ENCODE measurements at places on chromosomes 13 and 19.

- no peak for DNase-seq
These were observed 22.5 kb downstream of the TMEM255B start for GRCh38 chr13:113781571-113781970.

DNA sequence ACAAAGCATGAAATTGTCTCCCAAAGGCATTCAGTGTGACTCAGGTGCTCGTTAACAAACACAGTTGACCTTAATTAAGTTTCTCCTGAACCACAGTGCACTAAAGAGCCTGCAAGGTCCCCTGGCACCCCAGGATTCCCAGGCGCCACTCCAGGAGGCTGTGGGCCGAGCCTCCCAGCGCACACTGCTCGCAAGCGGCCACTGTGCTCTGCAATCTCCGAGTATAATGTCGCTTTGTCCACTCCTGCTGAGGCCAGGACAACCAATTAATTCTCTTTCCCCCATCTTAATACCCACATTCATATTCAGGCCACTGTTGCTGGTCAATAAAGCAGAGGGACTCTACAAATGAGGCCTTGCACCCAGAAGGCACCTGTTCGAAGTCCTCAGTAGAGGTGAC lies 8.8 kb downstream of the RAB20 start:
- no peak for DNase-seq

DNA sequence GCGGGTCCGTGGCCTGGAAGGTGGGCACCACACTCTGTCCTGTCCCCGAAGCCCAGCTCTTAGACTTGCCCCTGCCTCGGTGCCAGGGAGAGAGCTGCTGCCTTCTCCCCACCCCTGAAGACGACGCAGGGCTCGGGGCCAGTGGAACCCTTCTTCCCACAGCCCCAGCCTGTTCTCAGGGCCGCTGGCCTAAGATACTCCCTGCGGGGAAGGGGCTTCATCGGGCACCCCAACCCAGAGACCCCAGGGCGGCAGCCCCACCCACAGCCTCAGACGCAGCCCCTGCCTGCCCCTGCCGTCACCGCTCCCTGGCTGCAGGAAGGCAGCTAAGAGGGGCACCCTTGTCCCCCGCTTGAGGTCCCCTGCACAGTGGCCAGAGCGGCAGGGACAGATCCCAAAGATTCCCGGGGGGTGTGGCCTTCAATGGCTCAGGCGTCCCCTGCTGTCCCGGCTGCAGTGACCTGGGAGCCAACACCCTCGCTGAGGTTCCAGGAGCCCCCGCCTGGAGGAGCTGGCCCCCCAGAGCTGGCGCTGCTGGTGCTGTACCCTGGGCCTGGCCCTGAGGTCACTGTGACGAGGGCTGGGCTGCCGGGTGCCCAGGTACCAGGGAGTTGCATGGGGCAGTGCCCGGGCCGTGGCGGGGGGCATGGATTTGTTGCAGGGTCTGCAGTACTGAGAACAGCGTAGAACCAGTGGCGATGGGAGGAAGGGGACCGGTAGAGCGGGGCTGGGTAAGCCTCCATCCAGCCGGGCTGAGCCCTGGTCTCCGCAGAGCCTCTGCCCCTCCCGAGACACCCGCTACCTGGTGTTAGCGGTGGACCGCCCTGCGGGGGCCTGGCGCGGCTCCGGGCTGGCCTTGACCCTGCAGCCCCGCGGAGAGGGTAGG lies 1.0 kb downstream of the AMH start:
- DNase-seq = no peak

DNA sequence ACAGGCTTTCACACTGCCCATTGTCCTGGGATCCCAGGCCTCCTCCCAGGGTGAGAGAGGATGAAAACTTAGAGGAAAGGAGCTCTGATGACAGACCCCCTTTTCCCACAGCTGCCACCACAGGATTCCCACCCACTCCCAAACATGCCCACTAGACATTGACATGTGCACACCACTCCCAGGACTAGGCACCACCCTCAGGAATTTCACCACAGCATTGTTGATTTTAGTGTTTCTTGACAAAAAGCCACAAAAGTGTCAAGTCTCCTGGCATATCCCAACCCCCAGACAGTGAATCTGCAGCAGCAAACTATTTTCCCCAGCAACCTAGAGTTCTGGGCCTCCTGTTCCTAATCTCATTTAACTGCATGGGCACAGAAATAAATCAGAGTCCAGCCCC lies 10.1 kb downstream of the ZNF714 start:
- DNase-seq = peak; percentile 33

- DNase-seq = no peak
These were observed 38.6 kb upstream of the SEMA6B start for GRCh38 chr19:4597975-4598671.

GRCh38 chr19:41911889-41912731 lies 16.1 kb downstream of the ERFL start:
- no peak for DNase-seq

- DNase-seq = no peak
These were observed 193.6 kb downstream of the COL4A1 start for GRCh38 chr13:110113284-110113764.

DNA sequence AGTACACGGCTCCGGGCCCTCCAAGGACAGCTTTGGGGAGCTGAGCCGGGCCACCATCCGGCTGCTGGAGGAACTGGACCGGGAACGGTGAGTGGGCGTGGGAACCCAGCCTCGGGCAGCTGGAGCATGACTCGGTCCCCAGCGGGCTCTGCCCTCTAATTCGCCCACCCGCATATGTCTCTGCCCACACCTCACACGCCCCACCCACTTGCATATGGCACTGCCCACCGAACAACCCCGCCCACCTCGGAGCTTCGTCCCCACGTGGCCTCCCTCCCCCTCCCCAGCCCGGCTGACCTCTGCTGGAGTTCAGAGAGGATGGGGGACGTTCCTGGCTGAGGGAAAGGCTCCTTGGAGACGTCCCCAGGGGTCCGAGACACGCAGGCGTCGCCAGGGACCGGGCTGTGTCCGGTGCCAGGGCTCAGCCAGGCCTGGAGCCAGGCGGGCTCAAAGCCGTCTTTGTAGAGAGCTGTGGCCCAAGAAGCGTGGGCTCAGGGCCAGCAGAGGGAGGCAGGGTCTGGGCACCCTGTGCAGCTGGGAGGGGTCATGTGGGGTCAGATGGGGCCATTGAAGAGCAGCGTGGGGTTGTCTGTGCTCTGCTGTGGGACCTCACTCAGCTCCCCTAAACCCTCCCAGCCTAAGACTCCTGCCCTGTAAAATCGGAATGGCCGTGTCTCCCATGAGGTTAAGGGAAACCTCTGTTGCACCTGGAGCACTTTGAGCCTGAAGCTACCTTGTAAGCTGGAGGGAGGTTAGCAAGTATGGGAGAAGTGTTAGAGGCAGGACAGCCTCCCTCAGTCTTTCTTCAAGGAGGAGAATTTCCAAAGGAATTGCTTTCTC lies 3.8 kb downstream of the APC2 start:
- no peak for DNase-seq

DNA sequence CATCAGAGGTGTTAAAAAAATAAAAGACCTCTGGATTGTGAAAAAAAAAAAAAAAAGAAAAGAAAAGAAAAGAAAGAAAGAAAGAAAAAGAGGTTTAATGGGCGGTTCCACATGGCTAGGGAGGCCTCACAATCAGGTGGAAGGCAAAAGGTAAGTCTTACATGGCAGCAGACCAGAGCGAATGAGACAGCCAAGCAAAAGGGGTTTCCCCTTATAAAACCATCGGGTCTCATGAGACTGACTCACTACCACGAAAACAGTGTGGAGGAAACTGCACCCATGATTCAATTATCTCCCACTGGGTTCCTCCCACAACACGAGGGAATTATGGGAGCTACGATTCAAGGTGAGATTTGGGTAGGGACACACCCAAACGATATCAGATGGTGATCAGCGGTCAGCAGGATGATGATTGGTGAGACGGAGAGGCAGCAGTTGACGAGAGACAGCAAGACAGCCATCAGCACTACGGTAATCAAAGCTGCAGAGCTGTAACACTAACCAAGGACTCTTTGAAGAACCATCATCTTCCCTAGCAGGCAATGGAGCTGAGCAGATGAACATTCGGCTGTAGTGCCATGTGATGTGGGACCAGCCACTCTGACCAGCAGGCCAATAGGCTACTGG lies 3.9 kb upstream of the CD209 start:
- no peak for DNase-seq

DNA sequence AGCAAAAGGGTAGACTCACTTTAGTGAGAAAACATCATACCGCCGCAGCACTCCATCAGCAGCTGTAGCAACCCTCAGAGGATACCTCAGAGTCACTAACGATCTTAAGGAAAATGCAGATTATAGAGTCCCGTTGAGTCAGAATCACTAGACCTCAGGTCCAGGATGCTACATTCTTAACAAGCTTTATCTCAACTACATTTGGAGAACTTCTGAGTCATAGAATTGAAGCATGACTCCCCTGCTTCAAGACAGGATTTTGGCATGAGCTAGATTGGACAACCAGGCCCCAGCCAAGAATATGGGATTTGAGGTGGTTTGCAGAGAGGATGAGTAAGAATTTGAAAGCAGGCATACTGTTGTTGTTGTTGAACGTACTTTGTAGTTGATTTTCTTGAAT lies 118.9 kb upstream of the UBL3 start:
- DNase-seq = peak; percentile 14

- no peak for DNase-seq
These were observed 98.8 kb downstream of the ING1 start for GRCh38 chr13:110812121-110812868.

DNA sequence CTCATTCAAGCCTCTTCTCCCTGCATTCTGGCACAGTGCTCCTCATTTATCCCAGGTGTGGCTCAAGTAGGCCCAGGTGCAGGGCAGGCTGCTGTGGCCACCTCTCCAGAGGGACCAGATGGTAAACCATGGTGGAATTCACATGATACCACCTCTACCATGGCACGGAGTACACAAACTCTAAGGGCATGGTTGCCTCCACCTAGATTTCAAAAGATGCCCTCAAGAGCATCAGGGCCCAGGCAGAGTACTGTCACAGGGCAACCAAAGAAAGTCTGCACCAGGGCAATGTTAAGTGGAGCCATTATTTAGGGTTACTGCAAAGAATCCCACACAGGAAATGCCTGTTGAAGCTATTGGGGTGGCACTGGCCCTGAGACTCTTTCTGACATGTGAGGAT lies 647.1 kb upstream of the MIR17HG start:
- no peak for DNase-seq

DNA sequence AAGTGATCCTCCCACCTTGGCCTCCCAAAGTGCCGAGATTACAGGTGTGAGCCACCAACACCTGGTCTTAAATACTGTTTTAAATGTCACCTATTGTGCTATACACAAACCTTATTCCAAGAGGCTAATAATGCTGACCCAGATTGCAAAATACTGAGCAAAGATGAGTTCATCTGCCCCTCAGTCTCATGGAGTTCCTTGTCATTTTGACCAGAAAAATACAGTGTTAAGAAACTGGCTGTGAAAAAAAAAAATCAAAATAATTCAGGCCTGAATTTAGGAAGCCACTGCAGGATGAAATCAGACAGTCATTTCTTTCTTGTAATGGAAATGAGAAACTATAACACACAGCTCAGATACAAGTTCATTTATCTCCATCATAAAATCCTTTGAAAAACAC lies 59.9 kb downstream of the TBC1D4 start:
- no peak for DNase-seq

- DNase-seq = no peak
These were observed 29.3 kb upstream of the SPACA7 start for GRCh38 chr13:112346899-112347229.

GRCh38 chr19:40464059-40465024 lies 1.2 kb downstream of the BLVRB start:
- DNase-seq = peak; percentile 87

GRCh38 chr13:100734194-100734720 lies 59.7 kb upstream of the TMTC4 start:
- DNase-seq = no peak

DNA sequence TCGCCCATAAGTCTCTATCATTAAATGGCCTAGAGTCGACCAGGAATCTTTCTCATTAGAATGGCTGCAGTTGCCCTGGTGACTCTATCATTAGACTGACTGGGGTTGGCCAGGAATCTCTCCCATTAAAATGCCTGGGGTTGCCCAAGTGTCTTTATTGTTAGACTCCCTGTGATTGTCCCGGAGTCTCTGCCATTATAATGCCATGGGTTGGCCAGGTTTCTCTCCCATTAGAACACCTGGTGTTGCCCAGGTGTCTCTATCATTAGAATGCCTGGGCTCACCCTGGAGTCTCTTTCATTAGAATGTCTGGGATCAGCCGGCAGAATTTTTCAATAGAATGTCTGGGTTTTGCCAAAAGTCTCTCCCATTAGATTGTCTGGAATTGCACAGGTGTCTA lies 1459.3 kb downstream of the UQCRFS1 start:
- no peak for DNase-seq

GRCh38 chr19:32352241-32352630 lies 6.8 kb downstream of the ZNF507 start:
- no peak for DNase-seq

DNA sequence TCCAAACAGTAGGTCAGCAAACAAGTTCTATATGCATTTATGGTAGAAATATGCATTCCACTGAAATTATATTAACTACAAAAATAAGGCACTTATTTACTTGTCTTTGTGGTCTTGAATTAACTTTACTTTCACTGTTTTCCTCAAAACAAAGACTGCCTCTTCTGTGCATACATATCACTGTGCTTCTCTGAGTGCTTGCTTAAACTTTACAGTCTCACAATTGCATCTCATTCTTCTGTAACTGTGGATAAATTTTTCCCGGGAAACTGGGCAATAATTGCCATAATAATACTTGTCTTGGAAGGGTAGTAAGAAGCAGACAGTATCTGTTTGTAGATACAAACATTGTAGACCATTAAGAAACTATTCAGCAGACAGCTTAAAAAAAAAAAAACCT lies 38.4 kb downstream of the EFNB2 start:
- no peak for DNase-seq

- DNase-seq = no peak
These were observed 39.3 kb downstream of the RGCC start for GRCh38 chr13:41496420-41497234.

GRCh38 chr19:17720440-17720839 lies 1.2 kb downstream of the MAP1S start:
- no peak for DNase-seq

DNA sequence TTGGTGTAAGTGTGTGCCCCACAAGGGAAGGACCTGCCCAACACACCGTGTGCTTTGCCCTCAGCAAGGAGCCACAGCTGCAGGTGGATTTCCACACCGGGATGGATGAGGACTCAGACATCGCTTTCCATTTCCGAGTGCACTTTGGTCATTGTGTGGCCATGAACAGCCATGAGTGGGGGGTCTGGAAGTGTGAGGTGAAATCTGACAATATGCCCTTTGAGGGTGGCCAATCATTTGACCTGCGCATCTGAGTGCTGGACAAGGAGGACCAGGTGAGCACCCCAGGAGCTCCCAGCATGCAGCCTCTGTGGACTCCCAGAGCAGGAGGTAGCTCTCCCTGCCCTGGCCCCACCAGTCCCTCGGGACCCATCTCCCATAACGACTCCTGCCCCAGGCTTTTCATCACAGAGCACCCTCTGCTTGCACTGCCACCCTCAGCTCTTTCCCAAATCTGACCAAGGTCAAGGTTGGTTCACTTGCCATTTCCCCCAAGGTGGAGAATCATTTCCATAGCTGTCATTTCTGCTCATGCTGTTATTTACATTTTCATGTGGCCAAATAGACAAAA lies 13.2 kb upstream of the EID2 start:
- DNase-seq = no peak

DNA sequence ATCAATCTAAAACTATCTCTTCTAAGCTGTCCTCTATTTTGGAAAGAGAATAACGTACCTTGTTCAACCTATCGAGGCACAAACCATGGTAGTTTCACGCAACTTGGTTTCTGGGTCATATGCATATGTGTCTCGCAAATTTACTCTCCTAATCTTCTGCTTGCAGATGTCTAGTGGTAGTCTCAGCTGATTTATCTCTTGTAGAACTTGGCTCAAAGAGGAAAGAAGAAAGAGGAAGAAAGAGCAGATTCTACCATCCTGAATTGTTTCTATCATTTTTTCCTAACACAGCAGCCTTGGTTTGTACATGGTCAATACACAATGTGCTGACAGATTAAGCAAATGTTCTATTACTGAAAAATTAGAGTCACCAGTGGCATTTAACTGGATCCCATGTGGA lies 282.3 kb downstream of the SPRY2 start:
- DNase-seq = no peak

Data from HFF-Myc (cell line).